ENCODE measurements at places on chromosomes 12 and 14.

GRCh38 chr12:6342140-6342889, 439 bp upstream of the TNFRSF1A start:
- DNase-seq = no peak

DNA sequence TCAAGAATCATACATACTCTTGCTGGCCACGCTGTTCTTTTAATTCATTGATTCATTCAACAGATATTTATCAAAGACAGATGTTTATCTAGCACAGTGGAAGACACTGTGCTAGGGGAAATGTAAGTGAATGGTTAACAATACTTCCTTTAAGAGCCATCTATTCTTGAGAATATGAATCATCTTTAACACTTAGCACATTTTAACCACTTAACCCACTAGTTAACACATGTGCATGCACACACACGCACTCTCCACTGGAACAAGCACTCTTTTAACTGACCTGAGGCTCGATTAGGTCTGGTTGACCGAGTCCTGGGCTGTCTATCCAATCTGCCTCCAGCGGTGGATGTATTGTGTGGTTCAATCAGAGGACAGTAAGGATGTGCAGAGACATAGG, 34.6 kb downstream of the LMNTD1 start:
- no peak for DNase-seq

DNA sequence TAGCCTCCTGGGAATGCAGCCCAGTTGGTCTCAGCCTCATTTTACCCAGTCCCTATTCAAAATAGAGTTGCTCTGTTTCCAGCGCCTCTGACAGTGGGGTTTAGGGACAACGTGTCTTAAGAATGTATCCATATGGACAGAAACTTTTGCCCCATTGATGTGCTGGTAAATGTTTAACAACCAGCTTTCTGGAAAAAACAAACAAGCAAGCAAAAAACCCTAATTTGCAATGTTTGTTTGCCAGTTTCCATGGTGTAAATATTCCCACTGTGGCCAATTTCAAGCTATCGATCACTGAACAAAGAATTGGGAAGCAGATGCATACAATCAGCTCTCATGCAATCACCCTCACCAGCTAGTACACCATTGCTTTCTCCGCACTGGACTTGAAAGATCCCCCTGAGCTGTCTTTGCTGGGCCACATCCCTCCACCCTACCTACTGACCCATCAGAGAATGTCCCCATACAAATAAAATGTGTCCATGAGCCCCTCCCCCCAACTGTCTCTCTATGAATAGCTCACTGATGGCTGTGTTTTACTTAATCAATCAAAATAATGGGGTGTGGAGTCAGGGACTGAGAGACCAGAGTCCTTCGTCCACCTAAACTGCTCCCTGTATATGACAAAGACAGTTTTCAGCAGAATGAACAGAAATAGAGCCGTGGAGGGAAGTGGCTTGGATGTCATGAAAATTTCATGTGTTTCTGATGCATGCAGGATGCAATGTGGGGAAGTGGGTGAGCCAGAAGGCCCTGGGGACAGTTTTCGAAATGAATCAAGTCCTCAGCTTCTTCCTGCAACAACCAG, 40.8 kb downstream of the CCDC60 start:
- DNase-seq = no peak

GRCh38 chr12:71216725-71217579, 59.2 kb upstream of the TSPAN8 start:
- no peak for DNase-seq

GRCh38 chr14:95052016-95052585, 105.2 kb downstream of the DICER1 start:
- DNase-seq = no peak

DNA sequence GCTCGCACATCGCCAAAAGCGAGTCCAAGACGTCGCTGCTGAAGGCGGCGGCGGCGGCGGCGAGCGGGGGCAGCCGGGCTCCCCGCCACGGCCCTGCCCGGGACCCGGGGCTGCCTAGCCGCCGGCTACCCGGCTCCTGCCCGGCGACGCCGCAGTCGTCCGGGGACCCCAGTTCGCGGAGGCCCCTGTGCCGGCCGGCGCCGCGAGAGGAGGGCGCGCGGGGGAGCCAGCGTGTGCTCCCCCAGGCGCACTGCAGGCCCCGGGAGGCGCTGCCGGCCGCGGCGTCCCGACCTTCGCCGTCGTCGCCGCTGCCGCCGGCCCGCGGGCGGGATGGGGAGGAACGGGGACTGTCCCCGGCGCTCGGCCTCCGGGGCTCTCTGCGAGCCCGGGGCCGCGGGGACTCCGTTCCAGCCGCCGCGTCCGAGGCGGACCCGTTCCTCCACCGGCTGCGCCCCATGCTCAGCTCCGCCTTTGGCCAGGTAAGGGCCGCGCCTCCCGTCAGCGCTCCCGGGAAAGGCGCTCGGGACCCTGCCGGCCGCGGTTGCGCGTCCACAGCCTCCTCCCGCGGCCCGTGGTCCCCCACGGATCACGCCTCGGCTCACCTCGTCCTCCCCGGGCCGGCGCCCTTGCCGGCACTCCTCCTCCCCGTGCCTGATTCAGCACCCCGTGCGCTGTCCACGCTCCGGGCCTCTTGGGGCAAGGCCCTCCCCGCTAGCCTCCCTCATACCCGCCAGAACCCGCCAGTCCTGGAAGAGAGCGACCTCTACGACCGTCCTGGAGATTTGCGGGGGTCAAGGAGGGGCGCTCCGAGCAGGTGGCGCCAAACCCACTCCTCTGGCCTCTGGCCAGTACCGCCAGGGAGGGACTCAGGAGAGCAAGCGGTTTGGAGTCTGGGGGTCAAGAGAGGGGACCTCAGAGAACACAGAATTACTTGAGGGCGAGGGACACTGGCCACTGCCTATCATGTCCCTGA, 721 bp downstream of the CABP1 start:
- no peak for DNase-seq

DNA sequence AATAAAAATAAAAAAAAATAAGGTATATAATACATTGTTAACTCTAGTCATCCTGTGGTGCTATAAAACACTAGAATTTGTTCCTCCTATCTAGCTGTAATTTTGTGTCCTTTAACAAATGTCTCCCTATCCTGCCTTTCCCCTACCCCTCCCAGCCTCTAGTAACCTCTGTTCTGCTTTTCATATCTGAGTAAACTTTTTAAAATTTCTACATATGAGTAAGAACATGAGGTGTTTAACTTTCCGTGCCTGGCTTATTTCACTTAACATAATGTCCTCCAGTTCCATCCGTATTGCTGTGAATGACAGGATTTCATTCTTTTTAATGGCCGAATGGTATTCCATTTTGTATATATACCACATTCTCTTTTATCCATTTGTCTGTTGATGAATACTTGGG, 71.3 kb upstream of the GNG2 start:
- DNase-seq = no peak

DNA sequence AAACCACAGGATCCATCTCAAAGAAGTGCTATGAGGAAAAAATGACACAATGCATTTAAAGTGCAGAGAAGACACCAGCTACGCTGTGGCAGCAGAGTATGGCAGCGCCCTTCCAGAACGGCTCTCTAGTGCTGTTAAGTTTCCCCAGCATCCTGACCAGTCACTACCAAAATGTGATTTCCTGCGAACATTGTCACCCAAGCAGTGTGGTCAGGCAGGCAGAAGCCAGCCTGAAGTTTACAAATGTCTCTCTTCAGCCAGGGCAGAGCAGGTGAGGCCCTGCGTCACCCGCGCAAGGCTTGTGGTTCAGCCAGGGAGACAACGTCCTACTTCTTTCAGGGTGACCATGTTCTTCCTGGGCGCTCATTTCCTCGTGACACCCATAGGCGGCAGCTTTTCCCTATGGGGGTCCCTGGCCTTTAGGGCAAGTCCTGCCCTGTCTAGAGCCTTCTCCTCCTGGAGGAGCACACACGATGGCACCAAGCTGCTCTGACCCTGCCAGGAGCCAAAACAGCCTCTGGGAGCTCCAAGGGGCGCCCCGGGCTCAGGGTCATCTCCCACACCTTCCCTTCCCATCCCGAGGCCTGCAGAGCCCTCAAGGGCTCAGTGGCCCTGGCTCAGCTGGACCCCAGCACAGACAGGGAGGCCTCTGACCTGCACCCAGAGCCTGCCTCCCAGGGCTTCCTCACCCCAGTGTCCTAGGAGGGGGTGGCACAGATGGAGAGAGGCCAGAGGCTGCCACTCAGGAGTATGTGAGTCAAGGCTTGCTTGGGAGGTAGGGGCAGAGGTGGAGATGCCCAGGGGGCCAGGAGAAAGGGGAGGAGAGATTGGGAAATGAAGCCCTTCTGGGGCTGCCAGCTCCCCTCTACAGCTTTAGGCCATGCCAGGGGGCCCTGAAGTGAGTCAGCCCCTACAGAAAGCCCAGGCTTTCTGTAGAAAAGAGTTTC, 41.9 kb downstream of the PSMA6 start:
- DNase-seq = no peak

- DNase-seq = no peak
Measured at GRCh38 chr12:53214221-53214620, 7.2 kb upstream of the ITGB7 start.

DNA sequence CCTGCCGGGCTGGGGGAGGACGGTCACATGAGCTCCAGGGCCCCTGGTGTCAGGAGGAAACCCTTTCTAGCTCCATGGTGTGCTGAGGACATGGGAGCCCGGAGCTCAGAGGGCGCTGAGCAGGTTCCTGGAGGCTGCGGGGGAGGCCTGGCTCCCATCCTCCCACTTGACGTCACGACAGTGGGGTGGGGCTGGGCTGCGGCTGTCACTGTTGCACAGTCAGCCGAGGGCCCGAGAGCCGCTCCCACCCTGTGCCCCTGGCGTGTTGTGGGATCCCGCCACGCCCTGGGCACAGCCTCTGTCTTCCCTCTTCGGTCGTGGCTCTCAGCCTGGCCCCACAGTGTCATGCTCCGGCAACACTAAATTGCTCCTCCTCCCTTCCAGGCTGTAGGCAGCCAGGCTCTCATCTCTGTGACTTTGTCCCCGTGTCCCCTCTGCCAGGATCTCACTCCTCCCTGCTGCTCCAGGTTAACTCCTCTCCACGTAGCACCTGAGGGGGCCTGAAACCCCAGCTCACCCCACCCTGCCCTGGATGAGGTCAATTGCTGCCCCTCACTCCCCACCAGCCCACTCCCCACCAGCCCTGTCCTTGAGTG, 33.0 kb downstream of the BEGAIN start:
- no peak for DNase-seq

GRCh38 chr12:14920475-14921126, 17.7 kb downstream of the ERP27 start:
- no peak for DNase-seq

DNA sequence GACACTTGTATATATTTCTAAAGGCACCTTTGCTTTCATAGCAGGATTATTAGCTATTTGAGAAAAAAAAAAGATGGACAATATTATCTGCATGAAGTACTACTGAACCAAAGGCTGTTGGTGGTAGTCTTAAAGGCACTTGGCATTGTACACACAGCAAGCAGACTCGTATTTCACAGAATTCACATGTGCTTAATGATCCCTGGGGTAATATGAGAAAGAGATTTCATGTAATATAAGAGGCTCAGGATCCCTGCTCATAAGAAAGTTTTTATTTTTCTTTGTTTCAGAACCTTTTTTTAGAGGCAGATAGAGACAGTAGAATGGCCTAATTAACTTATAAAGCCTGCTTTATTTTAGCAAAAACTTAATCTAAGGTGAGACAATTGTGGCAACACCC, 59.5 kb downstream of the SYNE2 start:
- DNase-seq = no peak

DNA sequence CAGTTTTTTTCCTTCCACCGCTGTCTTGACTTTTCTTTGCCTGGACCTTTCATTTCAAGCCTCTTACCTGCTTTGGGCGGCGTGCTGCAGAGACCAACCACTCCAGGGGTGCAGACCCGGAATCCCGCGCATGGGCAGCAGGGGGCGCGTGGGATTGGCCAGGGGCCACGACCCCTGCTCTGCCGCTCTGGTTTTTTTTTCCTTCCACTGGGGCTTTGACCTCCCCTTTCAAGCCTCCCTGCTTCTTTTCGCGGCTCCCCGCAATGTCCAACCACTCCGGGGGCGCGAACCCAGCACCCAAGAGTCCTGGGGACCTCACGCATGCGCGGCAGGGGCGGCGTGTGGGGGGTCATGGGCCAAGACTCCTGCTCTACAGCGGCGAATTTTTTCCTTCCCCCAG, 325.1 kb downstream of the ALG10 start:
- DNase-seq = no peak

DNA sequence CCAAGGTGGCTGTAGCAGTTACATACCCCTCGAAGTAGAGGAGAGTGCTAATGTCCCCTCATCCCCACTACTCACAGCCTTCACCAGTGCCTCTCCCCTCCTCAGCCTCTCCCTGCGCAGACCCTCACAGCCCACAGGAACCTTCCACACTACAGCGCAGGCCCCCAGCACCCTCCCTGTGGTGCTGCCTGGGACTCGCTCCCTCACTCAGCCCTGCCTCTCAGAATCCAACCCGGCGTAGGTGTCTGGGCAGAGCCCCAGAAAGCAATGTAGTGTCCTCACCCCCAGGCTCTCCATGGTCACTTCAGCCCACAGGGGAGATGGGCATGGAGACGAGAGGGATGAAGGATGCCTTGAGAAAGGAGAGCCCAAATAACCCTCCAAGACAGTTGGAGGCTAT, 10.9 kb upstream of the ZNF740 start:
- no peak for DNase-seq

GRCh38 chr12:26939953-26940352, 1.7 kb downstream of the FGFR1OP2 start:
- no peak for DNase-seq

- DNase-seq = no peak
Measured at GRCh38 chr14:32513571-32514009, 184.5 kb downstream of the AKAP6 start.

DNA sequence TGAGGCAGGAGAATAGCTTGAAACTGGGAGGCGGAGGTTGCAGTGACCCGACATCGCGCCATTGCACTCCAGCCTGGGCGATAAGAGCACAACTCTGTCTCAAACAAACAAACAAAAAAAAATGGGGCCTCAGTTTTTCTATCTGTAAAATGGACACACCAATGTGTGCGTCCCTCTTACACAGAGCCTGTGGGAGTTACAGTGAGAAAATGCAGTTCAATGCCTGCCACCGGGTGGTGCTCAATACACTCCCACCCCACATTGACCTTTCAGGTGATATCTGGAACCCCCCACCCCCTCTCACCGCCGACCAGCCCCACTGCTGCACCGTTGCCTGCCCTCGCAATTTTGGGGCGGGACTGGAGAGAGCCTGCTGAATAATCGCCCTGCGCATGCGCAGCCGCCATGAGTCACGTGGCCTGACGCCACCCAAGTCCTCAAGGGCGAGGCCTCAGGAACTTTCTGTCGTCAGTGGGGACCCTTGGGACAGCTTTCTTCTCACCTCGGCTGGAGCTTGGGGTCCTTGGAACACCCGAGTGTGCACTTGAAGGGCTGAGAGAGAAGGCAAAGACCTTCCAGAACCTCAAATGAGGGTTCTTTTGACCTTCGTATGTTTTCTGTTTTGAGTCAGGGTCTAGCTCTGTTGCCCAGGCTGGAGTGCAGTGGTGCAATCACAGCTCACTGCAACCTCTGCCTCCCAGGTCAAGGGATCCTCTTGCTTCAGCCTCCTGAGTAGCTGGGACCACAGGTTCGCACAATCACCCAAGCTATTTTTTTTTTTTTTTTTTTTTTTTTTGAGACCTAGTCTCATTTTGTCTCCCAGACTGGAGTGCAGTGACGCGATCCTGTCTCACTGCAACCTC, 14.6 kb upstream of the CABP1 start:
- DNase-seq = no peak

All from AG04449 (cell line).